Activated T-cell treated with anti-CD3 and anti-CD28 coated beads, Interleukin-2, amount 50 U/mL, for 72 hours (primary cell): ENCODE measurements at places on chromosomes 2 and 18. TPM values are rescaled to one million over a fixed set of nuclear protein-coding genes. Genes with fewer than 3 reads are reported as not detected.

DNA sequence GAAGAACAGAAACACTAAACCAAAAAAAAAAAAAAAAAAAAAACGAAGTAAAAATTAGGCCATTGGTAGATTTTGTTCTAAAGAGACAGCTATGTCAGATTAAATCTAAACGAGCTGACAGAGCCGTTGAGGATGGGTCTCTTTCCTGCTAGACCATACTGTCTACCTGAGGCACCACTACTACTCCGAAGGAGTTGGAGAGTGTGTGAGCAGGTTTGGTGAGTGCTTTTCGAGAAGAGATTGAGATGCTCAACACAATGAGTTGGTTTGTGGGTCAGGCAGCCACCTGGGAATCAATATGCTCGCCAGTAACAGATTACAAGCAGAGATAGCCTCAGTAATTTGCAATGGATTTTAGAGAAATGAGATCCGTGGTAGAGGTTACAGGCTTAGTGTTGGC is 281.5 kb upstream of the EPAS1 start:
- peaks cover 3% of the 10 kb centered on the region for H3K36me3 ChIP-seq
- peak overlapping the region; percentile 7 for H3K27ac ChIP-seq
- H3K4me1 ChIP-seq: peaks cover 42% of the 10 kb centered on the region
- DNase-seq: no peak
- no peak overlapping the region for H3K4me3 ChIP-seq

IL36G gene
- not detected for total RNA-seq

- H3K36me3 ChIP-seq: no peaks in the 10 kb centered on the region
- DNase-seq: peak; percentile 16
- peak overlapping the region; percentile 80 for H3K27ac ChIP-seq
- no peaks in the 10 kb centered on the region for H3K27me3 ChIP-seq
- peaks cover 24% of the 10 kb centered on the region for H3K4me1 ChIP-seq
Observed at GRCh38 chr2:96924775-96925747, 55.2 kb upstream of the SEMA4C start.

C2orf74 gene
- total RNA-seq: 13.4 TPM

GRCh38 chr18:67359873-67360838 is 156.4 kb downstream of the DSEL start:
- peaks cover 11% of the 10 kb centered on the region for H3K4me1 ChIP-seq
- peaks cover 14% of the 10 kb centered on the region for H3K27me3 ChIP-seq

FAM117B gene
- total RNA-seq: 16.7 TPM

GRCh38 chr2:68279691-68280090 is 27.4 kb upstream of the PPP3R1 start:
- H3K4me1 ChIP-seq: no peaks in the 10 kb centered on the region
- DNase-seq: no peak
- H3K4me3 ChIP-seq: no peak overlapping the region
- H3K27me3 ChIP-seq: peaks cover 11% of the 10 kb centered on the region
- H3K36me3 ChIP-seq: no peaks in the 10 kb centered on the region

- no peak overlapping the region for H3K4me3 ChIP-seq
- peak overlapping the region; percentile 47 for H3K27ac ChIP-seq
- DNase-seq: no peak
Observed at GRCh38 chr2:174024524-174025270, 59.5 kb upstream of the SP3 start.

DNA sequence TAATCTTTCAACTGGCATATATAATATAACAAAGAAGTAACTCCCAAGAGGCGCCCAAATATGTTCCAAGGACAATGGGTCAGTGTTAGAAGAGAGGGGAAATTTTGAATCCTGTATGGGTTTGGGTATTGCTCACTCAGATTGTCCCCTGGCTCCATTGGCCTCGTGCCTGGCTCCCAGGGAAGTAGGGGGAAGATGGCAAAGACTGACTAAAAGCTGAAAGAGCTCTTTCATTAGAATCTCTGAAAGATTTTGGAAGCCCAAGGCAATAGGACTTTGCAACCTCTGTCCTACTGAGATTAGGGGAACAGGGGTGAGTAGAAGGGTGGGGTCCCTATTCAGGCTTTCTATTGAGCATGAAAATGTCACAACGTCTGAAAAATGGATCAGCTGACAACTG is 1272.8 kb upstream of the ZEB2 start:
- H3K27ac ChIP-seq: no peak overlapping the region
- no peaks in the 10 kb centered on the region for H3K36me3 ChIP-seq
- H3K4me1 ChIP-seq: no peaks in the 10 kb centered on the region

UGT1A9 gene
- total RNA-seq: not detected

- no peak overlapping the region for H3K27ac ChIP-seq
- no peak for DNase-seq
- no peaks in the 10 kb centered on the region for H3K4me1 ChIP-seq
- H3K4me3 ChIP-seq: no peak overlapping the region
- H3K36me3 ChIP-seq: no peaks in the 10 kb centered on the region
- no peaks in the 10 kb centered on the region for H3K27me3 ChIP-seq
Observed at GRCh38 chr2:167420211-167420610, 531.9 kb downstream of the XIRP2 start.

DNA sequence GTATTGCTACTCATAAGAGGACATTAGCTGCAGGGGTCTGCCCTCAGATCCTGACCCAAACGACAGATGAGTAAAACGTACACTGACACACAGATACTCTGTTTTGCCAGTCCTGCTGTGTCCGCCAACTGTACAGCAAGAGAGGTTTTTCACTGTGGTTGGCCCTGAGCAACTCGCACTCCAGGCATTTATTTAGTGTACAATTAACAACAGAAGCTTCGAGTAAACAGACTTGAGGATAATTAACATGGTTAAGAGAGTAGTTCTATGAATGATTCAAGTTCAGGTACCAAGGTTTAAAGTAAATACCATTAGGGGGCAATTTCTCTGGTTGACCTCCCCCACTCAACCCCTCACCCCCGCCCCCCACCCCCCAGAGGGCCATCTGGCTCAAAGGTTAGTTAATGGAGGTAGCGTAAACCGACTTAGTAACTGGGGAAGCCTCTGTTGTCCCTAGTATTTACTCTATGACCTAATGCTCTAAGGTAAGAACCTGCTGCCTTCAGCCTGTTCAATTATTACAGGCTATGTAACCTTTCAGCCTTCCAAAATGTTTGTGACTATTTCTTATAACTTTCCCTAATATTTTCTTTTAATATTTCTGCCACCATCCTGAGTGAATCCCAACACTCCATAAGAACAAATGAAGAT is 103.9 kb upstream of the XIRP2 start:
- no peak overlapping the region for H3K4me3 ChIP-seq
- no peaks in the 10 kb centered on the region for H3K4me1 ChIP-seq
- H3K27ac ChIP-seq: no peak overlapping the region
- no peaks in the 10 kb centered on the region for H3K27me3 ChIP-seq
- no peak for DNase-seq

DNA sequence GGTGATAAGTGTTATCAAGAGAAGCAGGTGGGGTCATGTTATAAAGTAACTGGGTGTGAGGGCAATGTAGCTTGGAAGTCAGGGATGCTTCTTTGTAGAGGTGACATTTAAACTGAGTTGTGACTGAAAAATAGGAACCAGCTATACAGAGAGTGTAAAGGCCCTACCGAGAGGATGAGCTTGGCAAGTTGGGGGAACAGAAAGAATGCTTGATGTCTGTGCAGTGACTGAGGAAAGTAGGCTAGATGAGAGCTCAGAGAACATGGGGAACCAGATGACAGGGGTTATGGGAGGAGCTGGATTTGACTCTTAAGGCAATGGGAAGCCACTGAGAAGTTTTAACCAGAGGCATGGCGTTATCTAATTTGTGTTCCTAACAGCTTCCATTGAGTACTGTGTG is 115.3 kb downstream of the DOCK10 start:
- H3K4me1 ChIP-seq: peaks cover 100% of the 10 kb centered on the region
- H3K36me3 ChIP-seq: peaks cover 62% of the 10 kb centered on the region
- no peak for DNase-seq
- H3K27ac ChIP-seq: peak overlapping the region; percentile 99
- H3K4me3 ChIP-seq: peak overlapping the region; percentile 63
- no peaks in the 10 kb centered on the region for H3K27me3 ChIP-seq

- DNase-seq: no peak
- peaks cover 12% of the 10 kb centered on the region for H3K4me1 ChIP-seq
- H3K27ac ChIP-seq: no peak overlapping the region
- H3K36me3 ChIP-seq: no peaks in the 10 kb centered on the region
Observed at GRCh38 chr2:174124181-174124580, 124.2 kb downstream of the OLA1 start.

DNA sequence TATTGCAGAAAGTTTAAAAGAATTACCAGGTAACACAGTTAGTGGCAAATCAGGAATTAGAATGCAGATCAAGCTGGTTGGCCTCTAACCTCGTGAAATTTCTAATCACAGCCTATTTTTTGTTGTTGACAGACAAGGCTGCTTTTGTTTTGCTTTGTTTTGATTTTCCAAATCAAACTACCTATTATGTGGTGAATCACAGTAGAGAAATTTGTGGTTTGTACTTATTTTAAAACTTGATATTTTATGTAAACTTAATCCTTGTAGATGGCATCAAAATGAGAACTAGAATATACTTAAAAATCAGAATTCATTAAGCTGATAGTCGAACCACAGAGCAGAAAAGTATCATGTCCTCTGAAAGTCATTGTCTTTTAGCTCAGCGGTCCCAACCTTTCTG is 258.1 kb downstream of the CTNNA2 start:
- no peak for DNase-seq
- H3K27ac ChIP-seq: no peak overlapping the region
- H3K4me1 ChIP-seq: no peaks in the 10 kb centered on the region
- no peaks in the 10 kb centered on the region for H3K36me3 ChIP-seq
- H3K4me3 ChIP-seq: no peak overlapping the region

ALPI gene
- not detected for total RNA-seq

NEB gene
- 1.1 TPM for total RNA-seq

CDH19 gene
- total RNA-seq: not detected

- H3K4me3 ChIP-seq: no peak overlapping the region
- no peak for DNase-seq
Observed at GRCh38 chr18:5603153-5603552, 59.4 kb upstream of the EPB41L3 start.

DNA sequence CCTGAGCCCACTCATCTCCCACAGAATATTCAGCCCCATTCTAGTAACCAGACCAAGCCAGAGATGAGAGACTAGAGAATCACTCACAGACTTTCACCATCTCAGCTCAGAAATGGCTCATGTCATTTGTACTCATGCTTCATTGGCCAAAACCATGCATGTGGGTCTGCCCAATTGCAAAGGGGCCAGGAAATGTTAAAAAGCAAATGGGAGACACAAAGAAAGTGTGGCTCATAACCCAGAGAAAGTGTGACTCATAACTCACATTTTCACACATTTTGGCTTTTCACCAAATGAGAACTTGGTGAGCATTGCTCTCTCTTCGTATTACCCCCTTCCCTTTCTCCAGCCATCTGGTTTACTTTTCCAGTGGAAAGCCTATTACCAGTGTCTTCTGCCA is 66.2 kb downstream of the MDH1 start:
- H3K36me3 ChIP-seq: no peaks in the 10 kb centered on the region
- peaks cover 20% of the 10 kb centered on the region for H3K27me3 ChIP-seq
- no peak overlapping the region for H3K4me3 ChIP-seq
- no peak overlapping the region for H3K27ac ChIP-seq

TTN gene
- 6.9 TPM for total RNA-seq

DNA sequence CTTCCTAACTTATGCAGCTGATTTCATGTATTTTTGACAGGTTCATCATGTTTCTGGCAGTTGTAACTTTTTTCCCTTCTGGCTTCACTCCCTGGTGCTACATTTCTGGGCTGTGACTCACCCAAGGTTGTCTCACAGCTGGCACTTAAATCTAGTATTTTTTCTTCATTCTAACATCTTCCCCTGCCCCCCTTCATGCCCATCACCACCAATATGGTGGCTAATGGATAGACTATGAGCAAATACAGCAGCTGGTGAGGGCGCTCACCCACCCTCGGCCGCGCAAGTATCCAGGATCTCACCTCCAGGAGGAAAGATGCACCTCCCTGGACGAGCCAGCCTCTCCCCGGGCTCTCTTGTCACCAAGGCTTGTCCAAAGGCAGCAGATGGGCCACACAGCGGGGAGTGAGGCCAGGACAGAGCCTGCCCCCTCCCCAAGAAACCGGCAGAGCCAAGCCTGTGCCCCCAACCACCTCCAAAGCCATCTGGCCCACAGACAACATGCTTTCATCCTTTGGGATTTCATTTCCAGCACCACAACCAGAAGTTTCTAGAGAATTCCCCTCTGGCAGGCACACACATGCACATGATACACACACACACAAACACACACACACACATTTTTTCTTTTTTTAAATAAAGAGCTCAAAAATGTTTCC is 39.1 kb downstream of the ATOH8 start:
- no peak overlapping the region for H3K4me3 ChIP-seq
- H3K27ac ChIP-seq: no peak overlapping the region
- no peaks in the 10 kb centered on the region for H3K4me1 ChIP-seq
- no peak for DNase-seq

EGR4 gene
- total RNA-seq: 2.1 TPM

- H3K36me3 ChIP-seq: no peaks in the 10 kb centered on the region
- H3K27me3 ChIP-seq: no peaks in the 10 kb centered on the region
- H3K27ac ChIP-seq: no peak overlapping the region
- H3K4me1 ChIP-seq: peaks cover 22% of the 10 kb centered on the region
- DNase-seq: no peak
- H3K4me3 ChIP-seq: no peak overlapping the region
Observed at GRCh38 chr2:159150280-159150746, 136.2 kb downstream of the WDSUB1 start.

GRCh38 chr2:193276988-193277387 is 1082.3 kb upstream of the TMEFF2 start:
- H3K4me3 ChIP-seq: no peak overlapping the region
- no peak overlapping the region for H3K27ac ChIP-seq
- H3K36me3 ChIP-seq: no peaks in the 10 kb centered on the region
- H3K27me3 ChIP-seq: no peaks in the 10 kb centered on the region
- no peak for DNase-seq
- H3K4me1 ChIP-seq: no peaks in the 10 kb centered on the region

DNA sequence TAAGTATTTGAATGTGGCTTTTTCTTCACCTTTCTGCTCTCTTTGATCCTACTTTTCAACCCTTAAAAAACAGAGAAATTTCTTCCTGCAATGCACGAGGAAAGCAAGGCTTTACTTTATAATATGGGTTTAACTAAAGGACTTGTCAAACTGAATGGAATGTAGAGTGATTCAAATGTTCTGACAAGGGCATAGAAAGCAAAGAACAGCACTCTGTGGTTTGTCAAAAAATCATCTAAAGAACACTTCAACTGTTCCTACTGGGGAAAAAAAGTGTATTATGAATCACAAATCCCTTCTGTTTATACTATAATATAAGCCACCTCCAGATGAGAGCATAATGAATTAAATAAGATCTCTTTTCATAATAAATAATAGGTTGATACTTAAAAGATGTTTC is 45.0 kb upstream of the RIT2 start:
- no peak overlapping the region for H3K4me3 ChIP-seq
- no peaks in the 10 kb centered on the region for H3K4me1 ChIP-seq
- H3K27ac ChIP-seq: no peak overlapping the region
- peaks cover 1% of the 10 kb centered on the region for H3K36me3 ChIP-seq
- no peaks in the 10 kb centered on the region for H3K27me3 ChIP-seq

GRCh38 chr18:24869285-24869684 is 408.8 kb downstream of the HRH4 start:
- H3K36me3 ChIP-seq: no peaks in the 10 kb centered on the region
- no peaks in the 10 kb centered on the region for H3K27me3 ChIP-seq
- no peaks in the 10 kb centered on the region for H3K4me1 ChIP-seq
- no peak overlapping the region for H3K4me3 ChIP-seq
- DNase-seq: no peak

MYO1B gene
- 37.5 TPM for total RNA-seq

C2orf80 gene
- total RNA-seq: not detected

GRCh38 chr2:11340717-11341116 is 3.7 kb downstream of the ROCK2 start:
- no peak overlapping the region for H3K4me3 ChIP-seq
- no peaks in the 10 kb centered on the region for H3K36me3 ChIP-seq
- DNase-seq: no peak
- H3K27me3 ChIP-seq: no peaks in the 10 kb centered on the region
- H3K27ac ChIP-seq: no peak overlapping the region

- H3K36me3 ChIP-seq: peaks cover 6% of the 10 kb centered on the region
- no peak overlapping the region for H3K4me3 ChIP-seq
- DNase-seq: no peak
- H3K27me3 ChIP-seq: no peaks in the 10 kb centered on the region
Observed at GRCh38 chr2:7792031-7792651, 874.9 kb downstream of the RNF144A start.
